Thoracic aorta endothelial cell (primary cell): ENCODE measurements at places on chromosomes 7 and 10. TPM values are rescaled to one million over a fixed set of nuclear protein-coding genes. Genes with fewer than 3 reads are reported as not detected.

The IFIT2 gene
- 1.7 and 2.4 TPM in 2 replicates for total RNA-seq

The LEP gene
- not detected in 2 replicates for total RNA-seq

The DNAJC30 gene
- 2.7 and 3.1 TPM in 2 replicates for total RNA-seq

The SFMBT2 gene
- 0.66 and 4.2 TPM in 2 replicates for total RNA-seq

The FOXI2 gene
- not detected in 2 replicates for total RNA-seq

The GPR15LG gene
- not detected in 2 replicates for total RNA-seq

The UTF1 gene
- not detected in 2 replicates for total RNA-seq

The PRF1 gene
- total RNA-seq = not detected in 2 replicates

The NPC1L1 gene
- total RNA-seq = not detected in 2 replicates

The MACROH2A2 gene
- 0.14 and 0.66 TPM in 2 replicates for total RNA-seq

The LIPF gene
- total RNA-seq = not detected in 2 replicates

The STEAP4 gene
- total RNA-seq = under 0.01 TPM in 2 replicates

The SP8 gene
- total RNA-seq = not detected in 2 replicates

The TRIM73 gene
- 0.43 and 0.66 TPM in 2 replicates for total RNA-seq

The SORCS1 gene
- not detected in 2 replicates for total RNA-seq

The FAM25G gene
- not detected in 2 replicates for total RNA-seq

The ASNS gene
- total RNA-seq = 18.1 and 29.9 TPM in 2 replicates

The NFKB2 gene
- 20.3 and 24.3 TPM in 2 replicates for total RNA-seq
